ENCODE measurements at places on chromosomes 2 and 18.
A peak's percentile ranks its signal among the peaks of the same experiment; 100 is the strongest.

DNA sequence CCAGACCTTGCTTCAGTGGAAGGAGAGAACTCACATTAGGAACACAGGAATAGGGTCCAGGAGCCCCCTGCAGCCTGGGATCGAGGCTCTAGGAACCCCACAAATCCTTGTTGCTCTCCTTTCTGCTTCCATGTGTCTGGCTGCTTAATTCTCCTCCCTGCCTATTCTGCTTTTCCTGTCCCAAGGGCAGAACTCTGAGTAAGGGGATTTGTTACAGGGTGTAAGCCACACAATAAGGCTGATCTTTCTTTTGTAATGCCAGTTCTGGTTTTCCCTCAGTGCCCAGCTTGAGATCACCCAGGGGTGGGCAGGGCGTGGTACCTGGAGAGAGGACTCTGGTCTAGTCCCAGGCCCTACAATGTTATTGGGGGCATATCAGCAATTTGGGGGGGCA is 119.6 kb upstream of the MGAT5 start:
- no peak for DNase-seq

- no peak for DNase-seq
Measured at GRCh38 chr2:147405651-147406050, 439.2 kb upstream of the ACVR2A start.

GRCh38 chr2:20524412-20525040 is 77.7 kb downstream of the RHOB start:
- no peak for DNase-seq

DNA sequence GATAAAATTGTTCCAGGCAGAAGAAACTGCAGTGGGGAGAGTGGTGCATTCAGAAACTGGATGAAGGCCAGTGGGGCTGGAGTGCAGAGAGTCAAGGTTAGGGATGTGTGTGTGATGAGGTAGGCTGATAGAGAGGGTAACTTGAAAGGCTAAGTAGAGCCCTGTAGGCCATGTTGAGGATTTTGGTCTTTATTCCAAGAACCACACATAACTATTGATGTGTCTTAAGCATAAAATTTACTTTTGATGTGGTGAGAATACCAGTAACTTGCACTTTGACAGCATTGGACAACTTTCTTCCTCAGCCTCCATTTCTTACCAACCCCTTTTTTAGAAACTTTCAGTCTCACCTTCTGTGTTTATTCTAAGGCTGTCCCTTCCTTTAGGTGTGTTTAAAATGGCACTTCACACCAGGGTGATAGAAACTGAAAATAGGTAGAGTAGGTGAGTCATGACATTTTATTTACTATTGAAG is 22.6 kb downstream of the MTX2 start:
- DNase-seq, result no peak

DNA sequence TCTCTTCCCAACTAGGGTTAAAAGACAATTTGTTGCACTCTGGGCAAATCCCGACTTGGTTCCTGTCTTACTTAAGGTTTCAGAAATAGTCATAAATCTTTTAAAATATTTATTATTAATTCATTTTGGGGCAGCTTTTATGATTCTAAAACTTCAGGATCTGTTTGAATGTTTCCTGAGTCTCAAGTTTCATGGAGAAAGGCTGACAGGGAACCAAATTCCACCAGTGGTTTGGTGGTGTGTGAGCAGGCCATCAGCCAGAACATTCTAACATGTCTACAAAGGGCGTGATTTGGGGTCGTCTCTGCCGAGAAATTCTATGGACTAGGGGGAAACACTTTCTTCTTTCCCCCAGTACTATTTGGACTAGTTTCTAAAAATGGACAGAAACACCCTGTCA is 366.4 kb downstream of the ZNF521 start:
- no peak for DNase-seq

DNA sequence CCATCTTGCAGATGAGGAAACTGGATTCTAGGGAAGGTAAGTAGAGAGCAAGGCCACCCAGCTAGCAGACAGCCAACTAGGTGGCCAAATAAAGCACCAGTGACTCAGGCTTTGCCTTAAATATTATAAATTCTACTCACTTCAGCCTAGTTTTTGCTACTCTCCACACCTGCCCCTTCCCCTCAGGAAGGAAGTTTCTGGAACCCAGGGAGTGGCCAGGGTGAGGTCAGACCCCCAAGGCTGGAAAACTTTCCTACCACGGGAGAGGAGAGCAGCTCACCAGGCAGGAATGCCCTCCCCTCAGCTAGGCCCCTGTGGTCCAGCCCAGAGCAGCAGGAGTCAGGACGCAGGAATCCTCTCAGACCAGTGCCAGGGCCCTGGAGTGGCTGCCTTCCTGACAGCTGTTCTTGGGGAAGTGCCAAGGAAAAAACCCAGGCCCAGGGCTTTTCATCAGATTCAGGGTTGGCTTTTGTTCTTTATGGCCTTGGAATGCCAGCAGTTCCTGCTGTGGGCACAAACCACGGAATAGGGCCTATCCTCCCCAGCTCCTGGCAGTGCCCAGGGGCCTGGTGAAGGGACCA is 5.1 kb upstream of the PAX8 start:
- DNase-seq, result peak; percentile 22

DNA sequence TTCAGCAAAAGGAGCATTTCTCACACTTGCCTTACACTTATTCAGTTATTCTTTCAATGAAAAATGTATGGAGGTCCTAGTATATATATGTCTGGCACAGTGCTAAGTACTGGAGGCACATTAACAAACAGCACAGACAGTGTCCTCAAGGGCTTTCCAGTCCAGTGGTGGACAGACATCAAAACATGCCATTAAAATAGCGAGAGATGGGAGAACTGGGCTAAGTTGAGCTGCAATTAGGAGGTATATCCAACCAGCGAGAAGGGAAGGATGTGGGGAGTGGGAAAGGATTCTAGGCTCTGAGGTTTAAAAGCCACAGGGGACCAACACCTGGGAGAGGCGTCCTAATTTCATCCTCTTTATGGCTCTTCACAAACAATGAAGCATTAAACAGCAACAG is 127.5 kb upstream of the TTC39C start:
- peak; percentile 55 for DNase-seq

- no peak for DNase-seq
Measured at GRCh38 chr2:66495788-66496640, 61.1 kb downstream of the MEIS1 start.

DNA sequence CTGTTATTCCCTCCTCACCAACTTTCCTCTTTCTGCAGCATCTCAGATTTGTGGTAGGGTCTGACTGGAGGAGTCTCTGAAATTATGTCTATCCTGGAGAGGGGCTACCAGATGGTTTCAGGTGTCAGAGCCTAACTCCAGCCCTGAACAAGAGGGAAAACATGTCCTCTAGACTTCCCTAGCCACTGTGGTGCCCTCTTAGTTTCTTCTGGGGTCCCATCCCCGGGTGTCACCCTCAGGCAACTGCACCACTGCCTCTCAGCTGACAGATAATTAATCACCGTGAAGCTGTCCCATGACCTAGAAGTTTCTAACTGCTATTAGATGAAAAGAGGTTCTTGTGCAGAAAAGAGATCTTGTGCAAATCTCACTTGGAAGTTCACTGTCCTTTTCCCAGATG is 95.1 kb upstream of the CELF4 start:
- DNase-seq, result no peak

DNA sequence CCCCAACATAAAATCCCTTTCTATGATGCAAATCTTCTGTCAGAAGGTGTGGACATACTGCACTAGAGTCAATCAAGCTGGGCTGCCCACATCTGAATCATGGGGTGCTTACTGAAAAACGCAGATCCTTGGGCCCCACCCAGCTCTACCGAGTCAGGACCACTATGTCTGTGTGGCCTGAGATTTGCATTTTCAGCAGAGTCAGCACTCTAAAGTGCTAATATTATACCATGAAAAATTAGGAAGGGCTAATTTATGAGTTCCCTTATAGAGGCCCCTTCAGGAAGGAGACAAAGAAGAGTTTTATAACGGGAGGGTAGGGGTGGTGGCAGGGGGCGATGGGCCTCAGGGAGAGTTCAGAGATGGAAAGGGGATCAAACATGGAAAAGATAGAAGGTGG is 163.3 kb upstream of the NABP1 start:
- DNase-seq, result no peak

DNA sequence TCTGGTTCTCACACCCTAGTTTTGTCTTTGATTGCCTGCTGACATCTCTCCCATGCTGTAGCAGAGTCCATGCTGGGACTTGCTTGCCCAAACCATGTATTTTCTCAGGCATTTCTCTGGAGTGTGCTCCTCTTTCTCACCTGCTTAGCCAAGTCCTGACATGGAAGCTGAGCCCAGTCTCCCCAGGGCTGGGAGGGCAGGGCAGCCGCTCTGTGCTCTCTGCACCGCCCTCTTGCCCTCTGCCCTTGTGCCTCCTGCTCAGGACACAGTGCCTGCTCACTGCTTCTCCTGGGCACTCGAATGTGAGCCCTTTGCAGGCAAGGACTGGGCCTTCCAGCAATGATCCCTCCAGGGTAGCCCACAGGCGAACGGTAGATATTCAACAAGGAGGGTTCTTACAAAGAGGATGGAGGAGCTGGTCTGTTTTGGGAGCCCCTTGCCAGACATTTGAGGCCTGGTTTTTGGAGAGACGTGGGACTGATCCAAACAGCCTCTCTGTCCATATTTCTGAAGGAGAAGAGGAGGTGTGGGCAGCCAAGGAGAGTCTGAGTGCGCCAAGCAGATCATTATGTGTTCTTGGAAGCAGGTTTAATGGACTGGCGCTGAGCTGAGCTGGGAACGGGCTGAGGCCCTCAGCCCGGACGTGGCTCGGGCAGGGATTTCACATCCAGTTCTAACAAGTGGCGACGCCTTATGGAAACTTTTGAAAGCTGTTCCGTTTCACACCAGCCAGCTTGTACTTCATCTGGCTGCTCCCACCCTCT is 4.0 kb downstream of the SLC14A2 start:
- no peak for DNase-seq

GRCh38 chr2:25315316-25315680 is 26.4 kb downstream of the DNMT3A start:
- DNase-seq, result no peak

GRCh38 chr18:24817587-24818371 is 357.3 kb downstream of the HRH4 start:
- DNase-seq, result no peak

DNA sequence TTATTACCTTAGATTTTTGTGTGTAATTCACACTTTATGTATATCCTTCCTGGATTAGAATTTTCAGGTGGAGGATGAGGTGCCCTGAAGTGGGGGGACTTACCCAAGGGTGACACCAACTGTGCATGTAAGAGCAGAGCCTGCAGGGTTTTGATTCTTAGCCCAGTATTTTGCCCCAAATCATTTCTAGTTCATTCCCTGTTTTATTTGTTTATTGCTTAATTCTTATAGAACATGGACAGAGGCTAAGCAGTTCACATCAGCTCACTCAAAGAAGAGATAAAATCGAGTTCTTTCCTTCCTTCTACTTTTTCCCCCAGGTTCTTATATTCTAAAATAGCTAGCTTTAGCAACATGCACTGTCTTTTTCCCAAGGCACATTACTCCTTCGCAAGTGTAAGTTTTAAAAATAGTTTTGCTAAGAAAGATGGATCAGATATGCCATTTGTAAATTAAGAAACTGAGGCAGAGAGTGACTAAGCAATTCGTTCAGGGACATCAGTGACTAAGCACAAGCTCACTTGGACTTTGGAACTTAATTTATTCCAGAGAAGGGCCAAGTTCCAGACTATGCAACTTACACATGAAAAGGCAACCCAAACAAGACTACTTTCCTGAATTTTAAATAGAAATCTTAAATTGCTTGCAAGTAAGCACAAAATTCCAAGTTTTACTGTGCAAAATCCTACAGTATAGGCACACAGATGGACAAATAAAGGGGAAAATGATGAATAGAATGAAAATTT is 427.9 kb upstream of the POU3F3 start:
- no peak for DNase-seq

- DNase-seq, result no peak
Measured at GRCh38 chr18:75471850-75472249, 44.3 kb upstream of the SMIM21 start.

- DNase-seq, result peak; percentile 52
Measured at GRCh38 chr2:38581193-38582147, 21.3 kb downstream of the HNRNPLL start.

DNA sequence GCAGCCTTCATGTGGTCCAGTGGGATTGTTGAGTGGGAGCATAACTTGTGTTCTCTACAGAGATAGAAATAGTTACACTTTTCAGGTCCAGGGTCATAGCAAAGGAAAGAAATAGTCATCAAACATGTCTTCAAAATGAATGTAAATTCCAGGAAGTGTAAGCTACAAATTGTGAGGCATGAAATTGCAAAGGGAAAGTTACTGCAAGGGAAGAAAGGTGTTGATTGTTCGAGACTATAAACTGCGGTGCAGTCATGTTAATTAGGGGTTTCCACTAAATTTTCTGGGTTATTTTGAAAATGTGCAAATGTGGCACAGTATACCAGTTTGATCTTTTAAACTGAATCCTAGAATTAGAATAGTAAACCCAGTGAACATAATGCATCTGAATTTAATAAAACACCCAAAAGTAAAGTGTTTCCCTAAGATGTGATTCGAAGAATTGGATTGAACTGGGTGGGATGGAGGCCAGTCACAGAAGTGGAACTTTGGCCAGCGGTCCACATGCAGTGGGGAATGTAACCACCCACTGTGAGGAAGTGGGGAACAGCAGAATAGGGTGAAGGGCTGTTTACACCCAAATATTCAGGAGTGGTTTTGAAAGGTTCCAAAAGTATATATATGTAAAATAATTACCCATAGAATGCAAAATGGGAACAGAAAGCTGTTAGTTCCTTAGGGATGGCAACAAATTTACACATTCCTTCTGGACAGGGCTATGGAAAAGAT is 126.5 kb upstream of the CCDC68 start:
- no peak for DNase-seq

DNA sequence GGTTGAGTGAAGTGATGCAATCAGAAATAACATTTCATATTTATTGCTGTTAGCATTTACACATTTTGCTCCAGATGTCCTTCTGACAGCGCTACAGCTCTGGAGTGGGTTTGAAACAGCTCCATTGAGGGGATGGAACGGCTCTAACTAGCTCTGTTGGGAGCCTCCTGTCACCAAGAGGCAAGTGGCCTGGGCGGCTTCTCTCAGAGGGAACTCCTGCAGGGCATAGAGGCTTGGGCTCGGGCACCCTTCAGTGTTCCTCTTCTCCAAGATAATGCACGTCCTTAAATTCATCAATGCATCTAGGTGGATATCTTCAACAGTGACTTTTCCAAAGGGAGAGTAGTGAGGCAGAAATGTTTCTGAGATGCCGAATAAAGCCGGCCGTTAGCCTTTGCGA is 122.5 kb downstream of the CNTNAP5 start:
- no peak for DNase-seq

DNA sequence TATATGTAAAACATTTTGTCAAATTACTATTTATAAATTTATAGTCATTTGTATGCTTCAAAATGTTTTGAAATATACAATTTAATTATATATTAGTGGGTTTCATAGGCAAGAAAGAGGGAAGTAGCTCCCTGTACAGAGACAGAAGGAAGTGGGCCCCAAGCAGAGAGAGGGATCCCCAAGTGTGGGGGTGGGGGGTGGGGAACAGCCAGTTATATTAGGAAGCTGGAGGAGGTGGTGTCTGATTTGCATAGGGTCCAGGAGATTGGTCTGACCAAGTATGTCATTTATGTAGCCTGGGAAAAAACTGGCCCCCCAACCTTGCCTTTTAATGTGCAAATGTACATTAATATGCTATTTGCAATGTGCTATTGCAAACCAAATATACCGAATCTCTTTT is 76.5 kb upstream of the ZSWIM2 start:
- DNase-seq, result no peak
